ENCODE measurements at places on chromosomes 4 and X.

GRCh38 chr4:76214177-76214675, 602 bp upstream of the SCARB2 start:
- DNase-seq, result no peak

GRCh38 chr4:141347684-141348083, 127.0 kb downstream of the ZNF330 start:
- no peak for DNase-seq

GRCh38 chr4:75678965-75679364, 5.8 kb upstream of the G3BP2 start:
- DNase-seq, result no peak

- DNase-seq, result peak; percentile 18
These were observed 12.4 kb downstream of the GPAT3 start for GRCh38 chr4:83548151-83548905.

DNA sequence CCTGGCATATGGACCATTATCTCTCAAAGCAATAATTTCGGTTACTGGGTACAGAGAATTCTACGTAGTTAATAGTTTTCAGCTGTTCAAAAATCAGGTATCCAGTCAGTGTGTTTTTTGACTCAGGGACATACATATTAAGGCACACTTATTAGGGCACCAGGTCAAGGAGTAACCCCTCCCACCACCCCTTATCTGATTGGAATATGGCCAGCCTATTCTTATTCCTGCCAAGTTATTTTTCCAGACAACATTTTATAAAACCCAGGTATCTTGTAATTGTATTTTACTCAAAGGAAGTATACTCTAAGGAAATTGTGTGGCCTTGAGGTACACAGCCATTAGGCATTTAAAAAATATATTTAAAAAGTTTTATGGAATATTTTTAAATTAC, 4.3 kb downstream of the ZFX start:
- no peak for DNase-seq

GRCh38 chr4:113355550-113356371, 306.3 kb downstream of the ANK2 start:
- DNase-seq, result peak; percentile 20

DNA sequence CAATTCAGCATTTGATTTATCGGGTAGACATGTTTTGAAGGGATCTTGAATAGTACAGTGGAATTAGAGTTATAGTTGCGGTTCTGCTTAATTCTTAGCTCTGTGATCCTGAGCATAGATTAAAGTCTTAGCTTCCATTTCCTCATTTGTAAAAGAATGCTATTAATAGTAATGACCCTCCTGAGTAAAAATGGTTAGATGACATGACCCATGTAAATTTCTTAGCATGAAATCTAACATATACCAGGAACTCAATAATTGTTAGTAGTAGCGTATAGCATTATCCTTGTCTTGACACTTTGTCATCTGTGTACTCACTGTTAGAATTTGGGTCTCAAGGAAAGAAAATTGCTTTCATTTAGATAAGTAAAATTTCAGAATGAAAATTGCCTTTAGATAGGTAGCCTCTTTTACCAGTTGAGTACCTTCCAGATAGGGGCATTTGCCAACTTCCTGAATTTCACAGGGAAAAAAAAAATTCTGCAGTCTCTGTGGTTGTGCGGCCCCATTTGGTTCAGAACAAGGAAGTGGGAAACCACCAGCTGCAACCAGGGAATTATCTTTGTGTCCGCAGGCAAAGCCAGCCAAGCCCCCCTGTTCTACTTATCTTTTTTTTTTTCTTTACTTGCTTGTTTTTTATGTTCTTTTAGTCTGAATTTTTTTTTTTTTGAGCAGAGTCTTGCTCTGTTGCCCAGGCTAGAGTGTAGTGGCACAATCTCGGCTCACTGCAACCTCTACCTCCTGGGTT, 86.9 kb downstream of the TMEM164 start:
- no peak for DNase-seq

DNA sequence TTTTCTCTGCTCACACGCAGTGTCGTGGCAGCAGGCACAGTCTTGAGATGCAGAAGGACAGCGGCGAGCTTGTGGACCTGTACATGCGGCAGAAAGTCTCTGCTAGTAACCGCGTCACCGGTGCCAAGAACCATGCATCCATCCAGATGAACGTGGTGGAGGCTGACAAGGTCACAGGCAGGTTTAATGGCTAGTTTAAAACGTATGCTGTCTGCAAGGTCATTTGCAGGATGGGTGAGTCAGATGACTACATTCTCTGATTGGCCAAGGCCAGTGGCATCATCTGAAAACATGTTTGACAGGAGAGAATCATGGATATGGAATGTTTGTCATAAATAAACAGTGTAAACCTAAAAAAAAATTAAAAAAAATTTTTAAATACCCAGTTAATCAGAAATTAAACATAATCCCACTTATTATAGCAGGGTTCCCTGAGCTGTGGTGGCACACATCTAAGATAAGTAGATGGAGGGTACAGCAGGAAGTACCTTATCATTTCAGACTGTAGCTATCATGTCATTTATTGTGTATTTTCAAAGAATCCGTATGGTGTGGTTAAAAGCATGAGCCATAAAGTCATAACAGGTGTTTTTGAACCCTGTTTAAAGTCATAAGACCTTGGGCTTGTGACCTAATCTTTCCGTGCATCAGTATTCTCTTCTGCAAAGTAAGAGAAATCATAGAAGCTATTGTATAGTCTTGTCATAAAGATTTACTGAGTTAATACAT, 7.5 kb upstream of the BMP2K start:
- DNase-seq, result no peak

All from stimulated activated CD8-positive, alpha-beta memory T cell treated with anti-CD3 and anti-CD28 coated beads, Interleukin-15, amount 100 ng/mL, for 24 hours (primary cell).